ENCODE measurements at places on chromosomes 3 and 15.

- peak; percentile 67 for DNase-seq
Measured at GRCh38 chr15:55526559-55527036, 18.6 kb upstream of the DNAAF4 start.

DNA sequence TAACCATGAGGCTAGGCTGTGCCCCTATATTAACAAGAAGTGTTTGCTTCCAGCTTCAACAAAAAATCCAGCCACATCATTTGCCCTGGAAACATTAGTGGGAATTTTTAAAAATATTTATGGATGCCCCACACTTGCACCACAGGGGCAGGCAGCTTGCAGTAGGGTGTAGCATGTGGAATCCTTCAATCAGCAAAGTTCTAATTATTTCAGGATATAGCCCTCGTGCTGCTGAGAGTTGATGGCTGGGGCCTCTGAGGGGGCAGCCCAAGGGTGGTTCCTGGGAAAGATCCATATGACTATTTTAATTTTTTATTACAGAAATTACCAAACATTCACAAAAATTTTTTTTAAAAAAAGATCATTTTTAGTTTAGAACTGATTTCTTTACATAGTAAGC lies 35.1 kb upstream of the LMCD1 start:
- DNase-seq, result no peak

GRCh38 chr3:195282961-195283360 lies 12.0 kb upstream of the XXYLT1 start:
- no peak for DNase-seq

DNA sequence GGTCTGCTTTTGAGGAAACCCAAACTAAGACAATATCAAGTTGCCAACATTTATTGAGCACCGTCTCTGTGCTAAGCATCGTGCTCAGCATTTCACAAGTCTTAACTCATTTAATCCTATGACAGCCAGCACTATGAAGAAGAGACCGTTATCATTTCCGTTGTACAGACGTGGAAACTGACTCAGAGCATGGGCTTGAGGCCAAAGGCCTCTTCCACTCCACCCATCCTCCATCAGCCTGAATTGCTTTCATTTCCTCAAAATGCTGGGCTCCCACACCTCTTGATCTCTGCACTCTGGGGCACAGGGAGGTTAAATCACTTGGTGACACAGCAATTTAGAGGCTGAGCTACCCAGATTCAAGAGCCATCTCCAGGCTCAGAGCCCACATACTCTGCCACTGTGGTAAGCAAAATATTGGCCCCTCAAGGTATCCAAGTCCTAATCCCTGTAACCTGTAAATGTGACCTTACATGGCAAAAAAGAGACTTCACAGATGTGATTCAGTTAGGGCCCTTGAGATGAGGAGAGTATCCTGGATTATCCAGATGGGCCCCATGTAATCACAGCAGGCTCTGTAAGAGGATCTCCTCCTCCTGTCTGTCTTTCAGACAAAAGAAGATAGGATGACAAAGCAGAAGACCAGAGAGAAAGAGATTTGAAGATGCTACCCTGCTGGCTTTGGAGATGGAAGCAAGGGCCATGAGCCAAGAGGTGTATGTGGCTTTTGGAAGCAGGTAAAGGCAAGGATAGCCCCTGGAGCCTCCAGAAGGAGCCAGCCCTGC lies 24.3 kb upstream of the FLNB start:
- DNase-seq, result peak; percentile 100

DNA sequence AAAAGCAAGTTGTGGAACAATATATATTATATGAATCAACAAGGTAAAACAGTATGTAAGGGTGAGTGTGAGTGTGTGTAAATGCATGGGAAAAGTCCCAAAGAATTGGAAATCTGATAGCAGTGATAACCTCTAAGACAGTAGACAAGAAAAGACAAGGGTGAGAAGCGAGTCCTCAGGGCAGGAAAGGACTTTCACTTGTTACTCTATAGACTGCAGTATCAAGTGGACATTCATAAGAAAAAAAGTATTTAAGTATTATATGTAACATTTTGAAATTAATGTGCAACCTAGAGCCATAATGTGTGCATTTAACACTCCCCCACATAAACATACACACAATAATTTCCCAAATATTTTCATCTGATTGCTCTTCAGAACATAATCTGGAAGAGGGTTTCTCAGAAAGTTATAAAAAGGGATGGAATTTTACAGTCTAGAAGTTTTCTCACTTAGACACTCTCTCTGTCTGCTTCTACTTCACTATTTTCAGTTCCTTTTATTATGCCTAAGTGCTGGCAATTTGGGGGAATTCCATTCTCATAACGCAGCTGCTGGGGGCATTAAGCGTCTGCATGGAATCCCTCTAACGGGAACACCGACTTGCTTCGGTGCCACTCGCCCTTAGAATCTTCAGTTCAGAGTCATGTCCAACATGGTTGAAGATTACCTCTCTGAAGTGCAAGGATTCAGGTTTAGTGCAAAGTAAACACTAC lies 50.0 kb upstream of the CDIN1 start:
- no peak for DNase-seq

DNA sequence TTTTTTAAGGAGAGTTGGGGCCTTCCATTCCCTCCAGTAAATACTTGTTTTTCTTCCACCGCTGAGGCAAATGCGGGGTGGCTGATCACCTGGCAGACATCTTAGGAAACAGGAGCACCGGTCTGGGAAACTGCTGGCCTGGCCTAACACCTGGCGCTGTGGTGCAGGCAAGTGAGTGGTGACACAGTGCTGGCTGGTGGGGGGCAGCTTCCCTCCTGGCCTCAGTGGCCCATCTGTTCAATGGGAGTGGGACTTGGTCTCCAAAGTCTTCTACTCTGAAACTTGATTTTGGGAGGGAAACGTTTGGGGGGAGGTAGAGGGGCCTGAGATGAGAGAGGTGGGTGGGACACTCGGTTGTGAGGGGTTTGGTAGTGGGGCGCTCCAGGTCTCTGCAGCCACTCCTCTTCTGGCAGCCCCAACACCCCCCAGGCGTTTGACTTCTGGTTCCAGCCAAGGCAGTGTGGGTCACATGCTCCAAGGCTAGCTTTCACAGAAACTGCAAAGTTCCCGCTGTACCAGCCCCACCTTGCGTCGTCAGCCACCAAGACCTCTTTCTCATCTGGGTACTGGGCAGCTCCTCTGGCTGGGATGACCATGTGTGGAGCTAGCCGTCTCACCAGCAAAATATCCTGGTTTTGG lies 4.7 kb downstream of the GHRL start:
- no peak for DNase-seq

- DNase-seq, result no peak
Measured at GRCh38 chr3:62589078-62589477, 215.7 kb upstream of the FEZF2 start.

DNA sequence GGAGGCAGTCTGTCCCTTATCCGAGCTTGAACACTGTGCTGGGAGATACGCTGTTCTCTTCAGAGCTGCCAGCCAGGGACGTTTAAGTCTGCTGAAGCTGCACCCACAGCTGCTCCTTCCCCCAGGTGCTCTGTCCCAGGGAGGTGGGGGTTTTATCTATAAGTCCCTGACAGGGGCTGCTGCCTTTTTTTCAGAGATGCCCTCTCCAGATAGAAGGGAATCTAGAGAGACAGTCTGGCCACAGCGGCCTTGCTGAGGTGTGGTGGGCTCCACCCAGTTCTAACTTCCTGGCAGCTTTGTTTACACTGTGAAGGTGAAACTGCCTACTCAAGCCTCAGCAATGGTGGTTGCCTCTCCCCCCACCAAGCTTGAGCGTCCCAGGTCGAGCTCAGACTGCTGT lies 319.9 kb upstream of the GRM7 start:
- DNase-seq, result no peak

GRCh38 chr3:160754371-160754854 lies 1.6 kb upstream of the PPM1L start:
- DNase-seq, result peak; percentile 74

DNA sequence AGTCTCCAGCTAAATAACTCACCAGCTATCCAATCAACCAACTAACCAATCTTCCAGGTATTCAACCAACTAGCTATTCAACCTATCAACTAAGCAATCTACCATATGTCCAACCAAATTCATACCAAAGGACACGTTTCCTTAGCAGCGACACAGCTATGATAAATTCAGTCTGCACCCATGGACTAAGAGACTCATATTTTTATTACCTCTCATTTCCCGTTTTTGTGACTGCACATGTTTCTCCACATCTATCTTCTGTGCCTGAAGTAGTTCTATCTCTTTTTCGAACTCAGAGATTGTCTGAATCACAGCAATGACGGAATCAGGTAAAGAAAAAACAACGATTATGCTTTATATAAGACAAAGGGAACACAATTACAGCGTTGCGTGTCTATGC lies 34.0 kb upstream of the GNB5 start:
- DNase-seq, result no peak

DNA sequence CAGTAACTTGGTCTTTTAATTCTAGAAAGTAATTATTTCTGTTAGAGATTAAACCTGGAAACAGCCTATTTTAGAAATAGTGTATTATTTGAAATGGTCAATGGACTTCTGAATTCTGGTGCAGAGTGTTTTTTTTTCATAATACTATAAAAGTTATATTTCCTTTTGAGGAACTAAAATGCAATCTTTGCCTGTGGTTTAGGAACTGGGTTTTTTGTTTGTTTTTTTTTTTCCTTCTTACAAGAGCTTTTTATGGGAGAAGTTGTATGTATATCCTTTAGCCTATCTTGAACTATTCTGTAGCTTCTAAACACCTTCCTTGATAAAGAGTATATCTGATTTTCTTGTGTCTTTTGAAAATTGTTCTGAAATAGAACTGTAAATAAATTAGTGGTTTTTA lies 88.3 kb downstream of the ARIH1 start:
- peak; percentile 11 for DNase-seq

- no peak for DNase-seq
Measured at GRCh38 chr3:45983770-45984169, 11.9 kb downstream of the FYCO1 start.

DNA sequence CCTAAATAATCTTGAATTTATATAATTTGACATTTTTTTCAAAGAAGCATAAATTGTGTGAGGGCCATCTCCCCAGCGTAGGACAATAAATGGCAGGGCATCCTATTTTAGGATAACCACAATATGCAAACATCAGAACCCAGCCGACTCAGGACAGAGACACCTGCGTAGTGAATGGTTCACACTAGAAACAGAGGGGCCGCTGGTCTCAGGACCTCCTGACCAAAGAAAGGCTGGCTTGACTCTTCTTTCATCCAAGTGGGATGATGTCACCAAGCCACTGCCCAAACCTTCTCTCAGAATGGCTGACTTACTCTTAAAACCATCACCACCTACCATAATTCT lies 162.1 kb downstream of the FOXP1 start:
- no peak for DNase-seq

DNA sequence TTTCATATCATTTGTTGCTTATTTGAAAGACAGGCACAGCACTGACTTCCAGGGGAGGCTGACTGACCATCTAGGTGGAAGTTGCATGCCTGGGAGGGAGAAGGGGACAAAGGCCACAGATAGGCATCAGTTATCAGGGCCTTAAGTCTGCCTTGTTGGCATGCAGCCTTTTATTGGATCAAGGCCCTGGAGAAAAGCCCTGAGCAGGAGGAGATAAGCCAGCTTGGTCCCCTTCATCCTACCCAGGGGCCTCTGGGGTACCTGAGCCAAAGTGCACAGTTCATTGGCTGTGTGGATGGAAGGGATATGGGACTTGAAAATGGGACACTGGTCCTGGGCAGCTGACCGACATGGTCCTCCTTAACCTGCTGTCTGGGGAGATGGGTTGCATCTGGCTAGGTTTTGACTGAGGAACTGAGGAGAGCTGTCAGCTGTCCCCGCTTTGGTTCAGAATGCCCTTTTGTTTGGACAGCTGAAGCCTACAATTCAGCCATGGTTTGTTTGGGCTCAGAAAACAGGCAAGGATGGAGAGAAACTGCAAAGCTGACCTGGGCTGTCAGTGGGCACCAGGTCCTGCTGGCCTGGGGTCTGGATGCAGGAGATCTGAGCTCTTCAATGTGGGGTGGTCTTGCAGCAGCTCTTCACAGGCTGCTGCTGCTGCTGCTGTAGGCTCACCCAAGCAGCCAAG lies 60.0 kb downstream of the FLNB start:
- DNase-seq, result no peak

DNA sequence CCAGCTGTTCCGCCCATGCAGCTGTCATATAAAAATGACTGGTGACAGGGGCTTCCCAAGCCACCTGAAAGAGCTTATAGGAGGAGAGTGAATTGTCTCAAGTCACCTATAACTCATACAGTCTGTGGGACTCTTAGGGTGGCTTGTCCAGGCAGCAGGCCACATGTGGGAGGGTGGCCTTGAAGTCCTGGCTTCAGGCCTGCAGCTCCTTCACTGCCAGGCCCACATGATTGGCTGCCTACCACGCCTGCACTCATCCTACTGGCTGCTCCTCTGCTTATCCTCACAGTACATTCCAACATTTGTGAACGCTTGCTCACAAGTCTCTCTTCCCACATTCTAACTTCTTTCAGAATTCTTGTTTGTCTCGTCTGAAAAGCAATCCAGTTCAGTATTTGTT lies 41.1 kb upstream of the TIPARP start:
- no peak for DNase-seq

DNA sequence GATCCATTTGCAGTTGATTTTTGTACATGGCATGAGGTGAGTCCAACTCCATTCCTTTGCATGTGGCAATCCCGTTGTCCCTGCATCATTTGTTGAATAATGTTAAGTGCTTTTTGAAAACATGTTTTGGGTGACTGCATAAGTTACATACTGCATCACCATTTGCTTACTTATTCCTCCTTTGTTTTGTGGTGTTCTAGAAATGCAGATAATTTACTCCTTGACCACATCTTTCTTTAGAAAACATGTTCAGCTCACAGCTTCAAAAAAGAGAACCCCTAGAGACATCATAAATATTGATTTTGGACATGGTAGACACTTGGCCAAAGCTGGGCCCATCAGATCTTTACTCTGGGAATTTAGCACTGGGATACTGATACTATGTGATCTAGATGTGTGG lies 135.3 kb upstream of the DAZL start:
- no peak for DNase-seq

DNA sequence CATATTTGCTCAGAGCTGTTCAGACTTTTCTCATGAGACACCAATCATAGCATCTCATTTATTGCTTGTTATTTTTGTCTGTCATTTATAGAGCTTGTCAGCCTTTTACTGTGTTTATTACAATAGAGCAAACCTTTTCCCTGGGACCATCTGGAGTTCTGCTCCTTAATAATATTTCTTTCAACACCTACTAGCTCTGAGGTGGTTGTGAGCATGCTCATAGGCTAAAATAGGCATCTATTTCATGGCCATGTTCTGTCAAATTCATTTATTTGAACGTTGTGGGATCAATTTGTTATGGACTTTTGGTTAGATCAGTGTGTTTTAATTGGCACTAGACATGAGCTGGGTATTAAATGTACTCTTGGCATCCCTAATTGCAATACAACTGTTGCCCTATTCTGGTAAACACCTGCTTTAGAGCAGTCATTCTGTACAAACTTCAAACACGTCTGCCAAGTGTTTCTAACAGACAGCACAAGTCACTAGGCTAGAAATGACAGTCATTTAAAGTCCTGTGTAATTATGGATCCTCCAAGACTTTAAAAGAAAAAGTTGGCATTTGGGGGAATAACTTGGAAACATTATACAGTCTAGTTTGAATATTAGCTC lies 766.3 kb downstream of the ZNF385D start:
- DNase-seq, result no peak

GRCh38 chr3:93969997-93970396 lies 3.7 kb downstream of the PROS1 start:
- no peak for DNase-seq

- no peak for DNase-seq
Measured at GRCh38 chr3:173003471-173003870, 137.6 kb downstream of the SPATA16 start.

Measured in AML-193 (cell line).